ENCODE measurements at places on chromosomes 1 and 21.

DNA sequence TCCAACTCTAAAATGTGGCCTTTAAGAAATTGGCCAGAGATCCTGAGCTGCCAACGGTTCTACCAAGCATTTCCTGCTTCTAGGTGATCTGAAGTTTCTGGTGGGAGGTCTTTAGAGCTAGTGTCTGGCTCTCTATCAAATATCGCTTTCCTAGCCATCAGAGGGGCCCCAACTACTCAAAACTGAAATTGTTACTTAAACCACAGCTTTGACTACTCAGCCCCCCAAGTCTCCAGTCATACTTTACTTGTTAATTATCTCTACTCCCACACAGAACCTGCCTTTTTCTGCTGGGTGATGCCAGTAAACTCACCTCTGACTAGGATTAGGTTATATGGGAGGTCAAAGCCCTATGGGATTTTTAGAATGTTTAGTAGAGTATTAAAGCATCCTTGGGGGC lies 95.1 kb downstream of the FASLG start:
- DNase-seq, result no peak

DNA sequence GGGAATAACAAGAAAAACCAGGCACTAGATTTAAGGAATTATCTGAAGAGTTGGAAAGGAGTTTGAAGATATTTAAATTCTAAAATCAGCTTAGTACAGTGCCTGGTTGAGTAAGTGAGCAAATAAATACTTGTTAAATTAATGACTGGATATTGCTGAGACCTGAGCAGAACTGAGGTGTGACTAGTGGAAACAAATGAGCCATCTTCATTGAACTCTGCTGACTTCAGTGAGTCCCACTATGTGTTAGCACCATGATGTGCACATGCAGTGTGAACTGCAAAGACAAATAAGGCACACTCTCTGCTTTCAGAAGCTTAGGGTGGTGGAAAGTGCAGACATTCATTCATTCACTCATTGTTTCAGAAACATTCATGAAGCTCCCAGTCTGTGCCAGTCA lies 48.7 kb downstream of the ELAPOR1 start:
- no peak for DNase-seq

DNA sequence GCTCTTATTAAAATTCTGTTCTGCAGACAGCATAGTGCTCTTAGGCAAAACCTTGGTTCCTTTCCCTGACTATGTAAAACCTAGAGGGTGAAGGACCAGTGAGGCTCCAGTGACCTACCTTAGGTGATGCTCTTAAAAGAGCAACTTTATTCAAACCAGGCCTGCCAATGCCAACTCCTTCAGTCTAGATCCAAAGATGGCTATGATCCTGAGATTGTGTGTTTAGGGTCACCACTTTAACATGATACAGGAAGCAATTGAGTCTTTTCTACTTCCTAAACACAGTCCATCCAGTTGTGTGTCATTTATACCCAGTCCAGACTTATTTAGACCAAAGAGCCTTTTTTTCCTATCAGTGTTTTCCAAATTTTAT lies 10.8 kb downstream of the MCL1 start:
- DNase-seq, result no peak

DNA sequence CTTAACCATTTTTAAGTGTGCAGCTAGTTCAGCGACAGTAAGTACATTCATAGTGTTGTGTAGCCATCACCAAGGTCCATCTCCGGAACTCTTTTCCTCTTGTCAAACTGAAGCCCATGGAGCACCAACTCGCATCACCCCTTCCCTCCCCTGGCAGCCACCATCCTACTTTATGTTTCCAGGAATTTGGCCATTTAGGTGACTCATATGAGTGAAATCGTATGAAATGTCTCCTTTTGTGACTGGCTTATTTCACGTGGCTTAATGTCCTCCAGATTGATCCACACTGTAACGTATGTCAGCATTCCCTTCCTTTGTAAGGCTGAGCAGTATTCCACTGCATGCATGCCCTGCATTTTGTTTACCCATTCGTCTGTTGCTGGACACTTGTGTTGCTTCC lies 2.5 kb downstream of the COL6A2 start:
- no peak for DNase-seq

- peak; percentile 83 for DNase-seq
Observed at GRCh38 chr21:38982096-38982495, 176.4 kb downstream of the ETS2 start.

GRCh38 chr1:198680174-198680875 lies 41.5 kb downstream of the PTPRC start:
- DNase-seq, result no peak

DNA sequence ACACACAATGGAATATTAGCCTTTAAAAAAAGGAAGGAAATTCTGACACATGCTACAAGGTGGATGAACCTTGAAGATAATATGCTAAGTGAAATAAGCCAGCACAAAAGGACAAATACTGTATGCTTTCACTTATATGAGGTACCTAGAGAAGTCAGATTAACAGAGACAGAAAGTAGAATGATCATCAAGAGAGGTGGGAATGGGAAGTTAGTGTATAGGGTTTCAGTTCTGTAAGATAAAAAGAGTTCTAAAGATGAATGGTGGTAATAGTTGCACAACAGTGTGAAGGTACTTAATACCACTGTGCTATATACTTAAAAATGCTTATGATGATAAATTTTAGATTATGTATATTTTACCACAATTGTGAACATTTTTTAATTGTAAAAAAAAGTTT lies 7.2 kb downstream of the RPAP2 start:
- no peak for DNase-seq

GRCh38 chr1:235090406-235091069 lies 38.1 kb downstream of the TOMM20 start:
- DNase-seq, result peak; percentile 97

GRCh38 chr1:208203127-208203847 lies 40.9 kb downstream of the PLXNA2 start:
- DNase-seq, result no peak

DNA sequence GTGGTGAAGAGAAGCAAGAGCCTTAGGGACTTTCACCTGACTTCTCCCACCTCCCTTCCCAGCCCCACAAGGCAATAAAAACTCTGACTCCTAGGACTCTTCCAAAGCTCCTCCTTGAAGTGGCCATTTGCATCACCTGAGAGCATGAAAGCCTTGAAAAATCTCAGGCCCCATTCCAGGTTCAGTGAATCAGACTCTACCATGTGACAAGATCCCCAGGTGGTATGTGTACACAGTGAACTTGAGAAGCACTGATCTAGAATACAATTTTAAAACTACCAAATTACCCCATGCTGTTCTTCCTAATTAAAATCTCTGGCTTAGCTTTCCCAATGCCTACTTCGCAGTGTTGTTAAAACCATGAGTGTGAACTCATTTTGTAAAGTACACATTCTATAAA lies 195.1 kb upstream of the SAMSN1 start:
- DNase-seq, result no peak

GRCh38 chr1:212700892-212701819 lies 1.5 kb upstream of the BATF3 start:
- peak; percentile 35 for DNase-seq

DNA sequence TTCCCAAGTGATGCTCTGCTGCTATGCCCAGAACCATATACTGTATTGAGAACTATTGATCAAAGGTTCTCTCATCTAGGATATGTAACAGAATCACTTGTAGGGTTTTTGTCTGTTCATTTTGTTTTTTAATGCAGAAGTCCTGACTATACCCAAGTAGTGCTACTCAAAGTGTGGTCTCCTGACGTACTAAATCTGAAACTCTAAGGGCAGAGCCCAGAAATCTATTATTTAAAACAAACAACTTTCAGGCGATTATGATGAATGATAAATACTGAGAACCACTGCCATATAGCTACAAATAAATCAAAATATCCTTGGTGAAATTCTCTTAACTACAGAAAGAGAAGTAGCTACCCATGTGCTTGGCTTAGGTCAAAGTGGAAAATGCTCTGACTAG lies 10.1 kb downstream of the ZZZ3 start:
- no peak for DNase-seq

GRCh38 chr1:225937048-225937968 lies 3.7 kb downstream of the LEFTY2 start:
- no peak for DNase-seq

DNA sequence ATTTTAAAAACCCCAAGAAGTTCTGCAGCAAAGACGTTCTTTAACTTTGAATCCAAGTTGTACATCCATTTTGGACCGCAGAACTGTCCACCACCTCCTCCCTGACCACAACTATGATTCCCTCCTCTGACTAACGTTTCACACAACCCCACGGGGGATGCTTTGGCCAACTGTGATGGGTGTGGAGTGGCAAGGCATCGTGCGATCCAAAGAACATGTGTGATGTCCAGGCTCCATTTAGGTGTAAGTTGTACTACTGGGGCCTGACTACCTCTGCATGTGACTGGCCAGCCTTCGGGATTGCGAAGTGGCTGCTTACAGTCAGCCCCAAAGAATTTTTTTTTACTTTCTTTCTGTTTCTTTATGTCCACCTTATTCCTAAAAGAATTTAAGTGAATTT lies 6.7 kb downstream of the KCNJ15 start:
- no peak for DNase-seq

GRCh38 chr1:31633117-31633516 lies 11.6 kb downstream of the PEF1 start:
- no peak for DNase-seq

- DNase-seq, result no peak
Observed at GRCh38 chr21:36127250-36127904, 7.5 kb upstream of the CBR3 start.

GRCh38 chr1:12320486-12320885 lies 90.7 kb downstream of the VPS13D start:
- no peak for DNase-seq

GRCh38 chr1:61332196-61332753 lies 249.9 kb downstream of the NFIA start:
- DNase-seq, result no peak

DNA sequence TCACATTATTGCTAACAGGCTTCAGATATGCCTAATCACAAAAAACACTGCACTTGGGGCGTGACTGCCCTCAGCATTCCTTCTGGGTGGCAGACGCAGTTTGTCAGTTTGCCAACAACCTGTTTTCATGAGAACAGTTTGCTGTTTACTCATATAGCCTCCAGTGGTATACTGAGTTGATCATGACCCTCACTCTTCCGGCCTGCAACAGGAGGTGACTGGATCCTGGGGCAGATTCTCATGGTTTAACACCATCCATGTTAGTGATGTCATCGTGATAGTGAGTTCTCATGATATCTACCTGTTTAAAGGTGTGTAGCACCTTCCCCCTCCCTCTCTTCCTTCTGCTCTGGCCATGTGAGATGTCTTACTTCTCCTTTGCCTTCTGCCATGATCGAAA lies 555.2 kb downstream of the PLPP3 start:
- no peak for DNase-seq

DNA sequence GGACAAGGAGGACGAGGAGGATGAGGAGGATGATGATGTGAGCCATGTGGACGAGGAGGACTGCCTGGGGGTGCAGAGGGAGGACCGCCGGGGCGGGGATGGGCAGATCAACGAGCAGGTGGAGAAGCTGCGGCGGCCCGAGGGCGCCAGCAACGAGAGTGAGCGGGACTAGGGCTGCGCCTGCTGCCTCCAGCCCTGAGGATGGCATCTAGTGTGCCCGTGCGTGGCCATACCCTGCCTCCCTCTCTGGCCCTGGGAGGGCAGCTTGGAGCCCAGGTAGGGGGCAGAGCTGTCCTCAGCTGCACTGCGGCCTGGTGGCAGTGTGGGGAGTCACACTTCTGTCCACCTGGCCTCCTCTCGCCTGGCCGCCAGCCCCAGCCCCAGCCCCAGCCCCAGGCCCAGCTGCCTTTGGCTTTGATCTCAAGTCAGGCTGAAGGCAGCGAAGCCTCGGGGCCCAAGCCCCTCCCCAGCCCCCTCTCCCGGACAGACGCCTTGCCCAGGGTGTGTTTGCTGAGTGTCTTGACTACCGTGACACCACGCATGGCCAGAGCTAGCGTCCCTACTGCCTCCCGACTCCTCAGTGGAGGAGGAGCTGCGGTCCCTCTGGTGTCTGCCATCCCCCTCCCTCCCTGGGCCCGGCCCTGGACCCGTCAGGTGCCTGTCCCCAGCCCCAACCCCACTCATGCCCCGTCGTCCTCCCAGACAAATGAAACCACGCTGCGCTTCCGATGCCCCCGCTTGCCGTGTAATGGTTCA lies 155.2 kb downstream of the PEX14 start:
- DNase-seq, result no peak

GRCh38 chr1:90919190-90919719 lies 102.6 kb downstream of the ZNF644 start:
- no peak for DNase-seq

DNA sequence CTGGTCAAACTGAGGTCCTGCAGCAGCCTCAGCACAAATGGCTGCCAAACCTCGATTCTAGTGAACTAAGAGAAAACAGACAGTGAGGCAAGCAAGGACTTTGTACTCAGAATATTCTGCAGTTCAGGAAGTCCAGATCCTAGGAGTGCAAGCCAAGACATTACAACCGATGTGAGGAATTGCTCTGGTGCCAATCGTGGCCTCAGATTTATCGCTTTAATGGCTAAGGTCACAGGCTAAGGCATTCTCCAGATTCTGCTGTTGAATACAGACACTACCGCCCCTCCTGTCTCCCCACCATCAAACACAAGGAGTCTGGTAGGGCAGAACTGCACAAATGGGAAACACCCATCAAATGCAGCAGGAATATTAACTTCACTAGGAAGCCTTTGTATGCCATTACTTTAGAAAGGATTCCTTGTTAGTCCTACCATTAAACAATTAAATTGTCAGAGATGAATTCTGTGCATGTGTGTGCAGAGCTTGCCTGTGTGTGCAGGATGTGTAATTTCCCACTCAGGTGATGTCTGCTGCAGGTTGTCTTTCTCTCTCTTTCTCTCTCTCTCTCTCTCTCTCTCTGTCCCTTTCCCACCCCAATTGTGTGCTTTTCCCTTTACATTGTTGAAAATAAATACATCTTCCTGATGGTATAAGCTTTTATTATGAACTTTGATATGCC lies 9.2 kb upstream of the SERTAD4 start:
- DNase-seq, result no peak

DNA sequence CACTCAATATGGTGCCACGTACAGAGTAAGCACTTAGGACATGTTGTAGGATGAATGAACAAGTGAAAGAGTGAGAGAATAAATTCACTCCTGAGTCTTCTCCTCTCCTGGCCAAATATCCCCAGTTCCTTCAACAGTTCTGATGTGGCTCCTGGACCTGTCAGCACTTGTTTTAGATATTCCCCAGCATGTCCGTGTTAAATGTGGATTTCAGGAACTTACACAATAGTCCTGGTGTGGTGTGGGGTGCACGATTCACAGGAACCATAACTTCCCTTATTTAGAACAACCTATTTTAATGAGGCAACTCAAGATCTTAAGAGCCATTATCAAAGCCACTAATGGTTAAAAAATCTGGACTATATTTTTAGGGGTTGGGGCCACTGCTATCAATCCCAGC lies 39.0 kb upstream of the MYSM1 start:
- DNase-seq, result no peak

- DNase-seq, result no peak
Observed at GRCh38 chr1:978835-979743, 2.8 kb downstream of the PERM1 start.
